ENCODE measurements at places on chromosomes 4 and X. TPM values are rescaled to one million over a fixed set of nuclear protein-coding genes. Genes with fewer than 3 reads are reported as not detected.
A peak's percentile ranks its signal among the peaks of the same experiment; 100 is the strongest.

Gene LGI2
- total RNA-seq, result 10.3 TPM

Gene HERC5
- total RNA-seq, result 9.8 TPM

Gene ERCC6L
- total RNA-seq, result 0.15 TPM

Gene TTC29
- not detected for total RNA-seq

Gene CCKAR
- not detected for total RNA-seq

Gene MEPE
- not detected for total RNA-seq

Gene AVPR2
- total RNA-seq, result 4.6 TPM

Gene FHIP1A
- total RNA-seq, result 2.8 TPM

Gene HTRA3
- 31.8 TPM for total RNA-seq

DNA sequence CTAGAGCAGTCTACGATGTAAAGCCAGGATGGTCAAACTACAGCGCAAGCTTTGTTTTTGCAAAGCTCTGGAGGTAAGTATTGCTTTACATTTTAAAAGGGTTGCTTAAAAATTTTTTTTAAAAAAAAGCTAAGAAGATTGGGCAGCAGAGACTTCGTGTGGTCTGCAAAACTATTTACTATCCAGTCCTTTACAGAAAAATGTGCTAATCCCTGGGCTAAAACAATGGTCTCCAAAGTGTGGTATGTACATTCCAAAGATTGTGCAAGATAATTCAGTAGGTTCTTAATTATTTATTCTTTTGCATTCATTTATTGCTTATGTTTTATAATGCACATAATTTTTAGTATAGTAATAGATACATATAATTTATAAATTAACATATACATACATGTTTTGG lies 113.2 kb downstream of the MFAP3L start:
- DNase-seq, result no peak
- H3K4me1 ChIP-seq, result no peaks in the 10 kb centered on the region
- no peaks in the 10 kb centered on the region for H3K36me3 ChIP-seq
- no peaks in the 10 kb centered on the region for H3K27me3 ChIP-seq
- H3K27ac ChIP-seq, result no peak overlapping the region

- no peak overlapping the region for H3K4me3 ChIP-seq
- no peaks in the 10 kb centered on the region for H3K36me3 ChIP-seq
- no peaks in the 10 kb centered on the region for H3K27me3 ChIP-seq
- peak; percentile 56 for DNase-seq
These were observed 35.9 kb downstream of the FGFRL1 start for GRCh38 chr4:1047106-1047975.

DNA sequence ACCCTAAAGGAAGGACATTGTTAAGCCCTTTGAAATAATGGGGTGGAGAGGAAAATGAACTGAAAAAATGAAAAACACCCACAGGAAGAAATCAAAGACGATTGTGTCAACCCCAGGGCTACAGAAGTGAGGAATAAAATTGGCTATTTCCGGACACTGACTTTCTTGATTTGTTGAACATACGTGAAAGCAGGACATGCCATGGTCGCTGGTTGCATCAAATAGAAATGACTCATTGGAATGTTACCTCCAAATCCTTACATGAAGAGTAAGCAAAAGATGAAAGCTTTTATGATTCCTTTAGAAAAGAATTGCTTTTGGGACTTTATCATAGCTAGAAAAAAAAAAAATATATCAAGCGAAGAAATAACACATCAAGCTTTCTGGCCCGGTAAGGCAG lies 75.3 kb downstream of the DCUN1D4 start:
- H3K27ac ChIP-seq, result no peak overlapping the region
- DNase-seq, result no peak
- H3K4me3 ChIP-seq, result no peak overlapping the region
- H3K4me1 ChIP-seq, result no peaks in the 10 kb centered on the region
- no peaks in the 10 kb centered on the region for H3K27me3 ChIP-seq

- H3K4me1 ChIP-seq, result no peaks in the 10 kb centered on the region
- H3K27ac ChIP-seq, result no peak within 1 kb of the TSS
- no peaks in the 10 kb centered on the region for H3K27me3 ChIP-seq
- no peak within 1 kb of the TSS for H3K4me3 ChIP-seq
These were observed at the start of gene TLR10 for GRCh38 chr4:38782452-38783108. TLR10 (minus strand) TSS chr4:38782990; CDS start chr4:38775590, 7,400 bp downstream.

DNA sequence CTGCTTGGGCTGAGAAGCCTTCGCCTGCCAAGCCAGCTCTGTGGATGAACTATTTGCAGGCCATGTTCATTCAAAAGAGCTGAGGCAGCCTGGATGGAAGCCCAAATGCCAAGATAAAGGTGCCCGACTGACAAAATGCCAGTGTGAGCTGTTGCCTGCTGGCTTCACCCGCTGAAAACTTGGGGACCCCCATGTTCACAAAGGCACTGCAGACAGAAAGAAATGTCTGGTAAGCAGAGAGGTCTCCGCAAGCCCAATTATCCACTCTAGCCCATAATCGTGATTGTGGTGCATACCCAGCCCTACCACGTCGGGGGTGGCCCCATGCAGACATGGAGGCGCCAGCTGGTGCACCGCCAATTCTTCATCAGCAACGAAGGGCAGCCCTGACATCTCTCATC lies 13.0 kb upstream of the SMIM20 start:
- no peaks in the 10 kb centered on the region for H3K36me3 ChIP-seq
- no peaks in the 10 kb centered on the region for H3K27me3 ChIP-seq
- H3K4me3 ChIP-seq, result no peak overlapping the region
- no peak for DNase-seq
- H3K4me1 ChIP-seq, result no peaks in the 10 kb centered on the region

GRCh38 chrX:45758738-45759397 lies 558.2 kb upstream of the DIPK2B start:
- no peaks in the 10 kb centered on the region for H3K27me3 ChIP-seq
- H3K27ac ChIP-seq, result no peak overlapping the region
- H3K4me3 ChIP-seq, result no peak overlapping the region
- H3K36me3 ChIP-seq, result peaks cover 3% of the 10 kb centered on the region
- peaks cover 2% of the 10 kb centered on the region for H3K4me1 ChIP-seq
- no peak for DNase-seq

DNA sequence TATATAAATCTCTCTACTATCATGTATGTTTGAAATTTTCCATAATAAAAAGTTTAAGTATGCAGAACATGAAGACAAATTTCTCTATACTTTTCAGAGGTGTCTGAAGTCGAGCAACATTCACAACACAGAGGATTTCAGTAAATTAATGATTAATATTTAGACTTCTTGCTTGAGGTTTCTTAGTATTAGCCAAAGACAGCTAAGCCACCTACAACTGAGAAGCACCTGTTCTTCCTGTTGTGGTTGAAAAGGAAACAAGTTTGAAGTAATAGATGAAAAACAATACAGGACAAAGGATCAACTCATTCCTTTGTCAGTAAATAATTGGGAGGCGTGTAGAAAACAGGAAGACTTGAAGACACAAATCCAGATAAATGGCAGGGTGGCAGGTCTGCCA lies 21.1 kb downstream of the SCML1 start:
- no peak overlapping the region for H3K27ac ChIP-seq
- H3K4me3 ChIP-seq, result no peak overlapping the region
- no peaks in the 10 kb centered on the region for H3K36me3 ChIP-seq
- no peak for DNase-seq
- no peaks in the 10 kb centered on the region for H3K4me1 ChIP-seq

GRCh38 chr4:46505131-46505530 lies 115.2 kb upstream of the GABRA2 start:
- no peaks in the 10 kb centered on the region for H3K36me3 ChIP-seq
- no peaks in the 10 kb centered on the region for H3K4me1 ChIP-seq
- H3K4me3 ChIP-seq, result no peak overlapping the region
- no peak overlapping the region for H3K27ac ChIP-seq
- no peaks in the 10 kb centered on the region for H3K27me3 ChIP-seq

DNA sequence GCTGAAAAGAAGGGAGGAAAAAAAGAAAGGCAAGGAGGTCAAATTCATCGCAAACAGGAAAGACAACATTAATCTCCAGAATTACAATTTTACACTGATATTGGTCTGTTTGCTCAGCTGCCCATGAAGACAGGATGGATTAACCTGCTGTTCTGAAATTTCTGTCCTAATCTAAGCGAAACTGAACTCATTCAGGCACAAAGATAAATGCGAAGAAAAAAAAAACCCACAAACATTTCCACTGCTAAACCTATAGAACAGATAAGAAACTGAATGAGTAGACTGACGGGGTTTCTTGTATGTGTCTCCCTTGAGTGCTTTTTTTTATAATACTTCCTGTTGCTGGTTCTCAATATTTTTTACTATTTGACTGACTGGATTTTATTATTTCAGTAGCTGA lies 251.8 kb upstream of the FTHL17 start:
- no peaks in the 10 kb centered on the region for H3K36me3 ChIP-seq
- no peak overlapping the region for H3K4me3 ChIP-seq
- H3K4me1 ChIP-seq, result no peaks in the 10 kb centered on the region

DNA sequence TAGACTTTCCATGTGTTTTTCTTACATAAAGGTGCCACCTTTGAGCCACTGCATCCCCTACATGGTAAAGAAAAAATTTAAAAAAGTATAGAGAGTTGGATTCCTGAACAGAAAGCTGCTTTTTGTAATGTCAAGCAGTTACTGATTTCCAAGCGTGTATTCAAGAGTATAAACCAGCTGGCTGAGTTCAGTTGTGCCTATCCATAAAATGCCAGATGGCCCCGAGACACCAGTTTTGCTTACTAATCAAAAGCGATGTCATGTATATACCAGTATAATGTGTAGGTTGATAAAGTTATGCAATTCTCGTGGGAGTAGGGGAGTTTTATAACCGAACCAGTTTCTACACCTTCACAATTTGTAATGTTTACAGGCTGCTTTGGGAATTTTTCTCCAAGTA lies 26.2 kb upstream of the PNPLA4 start:
- H3K36me3 ChIP-seq, result no peaks in the 10 kb centered on the region
- DNase-seq, result no peak
- no peaks in the 10 kb centered on the region for H3K27me3 ChIP-seq
- H3K4me1 ChIP-seq, result no peaks in the 10 kb centered on the region
- H3K4me3 ChIP-seq, result no peak overlapping the region

- H3K27ac ChIP-seq, result no peak overlapping the region
- H3K36me3 ChIP-seq, result no peaks in the 10 kb centered on the region
- H3K4me1 ChIP-seq, result no peaks in the 10 kb centered on the region
- no peak for DNase-seq
- H3K27me3 ChIP-seq, result no peaks in the 10 kb centered on the region
These were observed 133.3 kb upstream of the ZIC3 start for GRCh38 chrX:137432609-137433008.

- no peak overlapping the region for H3K27ac ChIP-seq
- no peaks in the 10 kb centered on the region for H3K27me3 ChIP-seq
- DNase-seq, result no peak
- no peaks in the 10 kb centered on the region for H3K36me3 ChIP-seq
These were observed 41.1 kb downstream of the LUZP4 start for GRCh38 chrX:115330498-115331168.

DNA sequence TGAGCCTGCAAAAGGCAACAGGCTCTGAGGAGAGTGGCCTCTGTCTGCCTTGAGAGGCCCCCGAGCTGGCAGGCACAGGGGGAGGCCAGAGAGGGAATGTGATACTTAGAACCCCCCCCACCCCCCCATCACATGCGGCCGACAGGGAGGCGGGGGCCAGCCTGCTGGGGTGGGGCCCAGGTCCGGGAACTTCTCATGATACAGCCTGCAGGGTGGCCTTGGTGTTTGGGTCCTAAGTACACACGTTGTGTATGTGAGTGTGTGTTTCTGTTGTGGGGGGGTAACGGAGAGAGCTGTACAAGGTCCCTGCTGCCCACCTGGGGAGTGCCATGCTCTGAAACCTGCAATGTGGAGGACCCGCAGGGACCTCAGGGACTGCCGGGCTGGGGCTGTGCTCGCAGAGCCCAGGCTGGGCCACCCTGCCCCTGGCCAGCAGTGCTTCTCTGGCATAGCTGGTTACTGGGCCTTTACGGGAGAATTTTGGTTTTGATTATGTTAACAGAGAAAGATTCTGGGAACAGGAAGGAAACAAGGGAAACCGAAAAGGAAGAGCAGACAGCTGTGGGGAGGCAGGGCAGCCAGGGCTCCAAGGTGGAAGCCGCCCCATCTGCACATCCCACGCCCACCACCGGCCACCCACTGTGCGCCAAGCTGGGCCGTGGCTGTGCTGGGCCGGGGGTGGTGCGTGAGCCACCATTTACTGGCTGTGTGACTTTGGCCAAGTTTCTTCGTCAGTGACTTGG lies 19.9 kb downstream of the SH3BP2 start:
- no peaks in the 10 kb centered on the region for H3K36me3 ChIP-seq
- no peaks in the 10 kb centered on the region for H3K4me1 ChIP-seq
- H3K27ac ChIP-seq, result no peak overlapping the region

DNA sequence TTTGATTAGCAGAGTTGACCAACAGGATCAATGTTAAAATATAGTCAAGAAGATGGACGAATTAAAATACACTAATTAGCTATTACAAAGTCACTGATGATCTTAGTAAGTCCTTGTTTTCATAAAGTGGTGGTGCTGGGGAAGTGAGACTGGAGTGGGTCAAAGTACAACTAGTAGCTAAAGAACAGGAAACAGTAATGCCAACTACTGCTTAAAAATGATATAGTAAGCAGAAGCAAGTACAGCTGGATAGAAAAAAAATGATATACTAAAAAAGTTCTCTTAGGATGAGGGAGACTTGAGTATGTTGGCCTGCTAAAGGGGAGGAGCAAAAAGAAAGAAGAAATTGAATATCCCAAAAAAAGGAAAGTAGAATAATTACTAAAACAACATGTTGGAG lies 580.8 kb upstream of the FTHL17 start:
- H3K4me1 ChIP-seq, result no peaks in the 10 kb centered on the region
- H3K36me3 ChIP-seq, result no peaks in the 10 kb centered on the region
- DNase-seq, result no peak
- H3K27me3 ChIP-seq, result no peaks in the 10 kb centered on the region
- no peak overlapping the region for H3K27ac ChIP-seq
- H3K4me3 ChIP-seq, result no peak overlapping the region

DNA sequence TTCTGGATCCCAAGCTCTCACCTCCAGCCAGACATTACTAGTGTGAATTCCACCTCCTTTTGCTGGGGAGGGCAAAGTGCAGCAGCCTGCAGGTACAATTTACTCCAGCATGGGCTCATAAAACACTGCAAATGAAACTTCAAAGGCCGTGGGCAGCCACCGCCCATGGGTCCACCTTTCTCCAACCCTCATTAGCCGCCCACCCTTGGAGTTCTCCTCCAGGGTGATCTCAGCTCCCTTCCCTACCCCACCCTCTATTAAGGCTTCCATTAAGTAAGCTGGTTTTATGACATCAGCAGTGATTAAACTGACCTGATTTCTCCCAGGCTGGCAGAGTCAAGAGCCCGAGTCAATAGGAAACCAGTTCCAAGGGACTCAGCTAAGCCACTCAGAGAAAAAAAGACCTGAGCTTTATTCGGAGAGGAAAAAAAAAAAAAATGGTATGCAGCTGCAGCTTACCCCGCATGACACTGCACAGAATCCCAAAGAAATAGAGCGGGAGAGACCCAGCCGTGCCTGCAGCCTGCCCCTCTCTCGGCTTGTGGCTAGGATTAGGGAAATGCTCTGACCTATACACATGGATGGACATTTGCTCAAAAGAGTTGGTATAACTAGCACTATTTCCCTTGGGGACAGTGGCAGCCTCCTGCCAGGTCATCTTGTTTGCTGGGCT lies 319.6 kb downstream of the PTTG2 start:
- no peaks in the 10 kb centered on the region for H3K27me3 ChIP-seq
- H3K27ac ChIP-seq, result no peak overlapping the region
- H3K36me3 ChIP-seq, result no peaks in the 10 kb centered on the region
- H3K4me1 ChIP-seq, result no peaks in the 10 kb centered on the region
